ENCODE measurements at places on chromosomes 13 and 19.

GRCh38 chr13:50033725-50034124, 18.5 kb downstream of the KCNRG start:
- no peak for DNase-seq

DNA sequence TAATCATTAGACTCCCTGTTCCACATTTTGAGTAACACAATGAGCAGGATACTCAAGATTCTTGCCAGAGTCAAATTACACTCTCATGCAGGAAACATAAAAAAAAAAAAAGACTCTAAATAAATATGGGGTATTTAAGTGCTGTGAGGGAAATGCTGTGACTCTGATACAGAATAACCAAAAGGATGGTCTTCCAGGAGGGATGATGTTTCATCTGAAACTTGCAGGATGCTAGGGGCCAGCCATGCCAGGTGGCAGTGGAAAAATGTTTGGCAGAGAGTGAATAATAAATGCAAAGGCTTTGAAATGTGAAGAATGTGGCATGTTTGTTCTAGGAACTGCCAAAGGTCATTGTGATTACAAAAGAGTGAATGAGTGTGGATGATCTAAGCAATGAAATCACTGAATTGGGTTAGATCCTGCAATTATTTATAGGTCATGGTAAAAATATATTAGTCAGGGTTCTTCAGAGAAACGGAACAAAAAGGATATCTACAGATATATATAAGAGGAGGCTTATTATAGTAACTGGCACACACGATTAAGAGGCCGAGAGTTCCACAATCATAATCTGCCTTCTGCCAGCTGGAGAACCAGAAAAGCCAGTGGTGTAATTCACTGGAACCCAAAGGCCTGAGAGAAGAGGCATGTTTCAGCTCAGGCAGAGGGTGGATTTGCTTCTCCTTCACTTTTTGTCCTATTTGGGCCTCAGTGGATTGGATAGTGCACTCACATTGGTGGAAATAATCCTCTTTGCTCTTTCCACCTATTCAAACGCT, 1832.8 kb upstream of the MIR17HG start:
- DNase-seq: no peak

DNA sequence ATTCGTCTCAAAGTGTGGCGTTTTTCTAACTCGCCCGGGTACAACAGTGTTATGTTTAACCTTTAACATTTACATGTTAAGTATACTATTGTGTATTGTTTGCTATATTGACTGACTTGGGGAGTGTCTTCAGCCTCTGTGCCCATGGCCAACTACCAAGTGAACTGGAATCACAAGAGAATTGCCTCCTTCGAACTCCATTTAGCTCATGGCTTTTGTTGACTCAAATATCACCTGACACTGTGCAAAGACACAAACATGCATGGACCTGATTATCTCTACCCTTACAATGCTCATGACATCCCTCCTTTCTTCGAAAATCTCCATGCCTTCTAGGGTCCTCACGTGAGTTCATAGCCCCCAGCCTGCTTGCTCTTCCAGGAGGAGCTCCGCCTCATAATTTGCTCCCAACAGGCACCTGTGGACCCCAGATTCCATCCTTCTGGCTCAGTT, 704 bp downstream of the ZNF814 start:
- no peak for DNase-seq

GRCh38 chr13:50627111-50627510, 216.4 kb downstream of the DLEU7 start:
- DNase-seq: no peak

DNA sequence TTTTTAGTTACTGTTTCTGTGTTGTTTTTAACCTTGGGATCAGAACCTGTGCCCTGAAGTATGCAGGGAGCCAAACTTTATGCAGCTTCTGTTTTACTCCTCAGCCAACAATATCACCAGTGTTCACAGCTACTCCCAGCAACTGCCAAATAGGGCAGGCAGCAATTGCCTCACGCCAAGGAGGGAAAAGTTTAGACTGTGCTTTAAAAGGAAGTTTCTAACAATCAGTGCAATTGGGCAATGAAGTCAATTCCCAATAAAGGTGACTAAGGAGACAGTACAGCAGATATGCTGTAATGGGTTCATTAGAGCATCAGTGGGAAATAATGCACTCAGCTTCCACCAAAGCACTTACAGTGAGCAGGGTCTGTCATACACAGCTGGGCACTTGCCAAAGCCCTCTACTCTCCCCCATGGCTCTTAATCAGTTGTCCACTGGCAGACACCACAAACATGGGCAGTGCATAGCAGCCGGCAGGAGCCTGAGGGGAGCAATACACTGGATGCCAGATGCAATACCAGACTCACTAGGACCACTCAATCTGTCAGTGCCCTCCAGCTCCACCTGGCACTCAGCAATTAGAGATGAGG, 19.3 kb downstream of the ENOX1 start:
- DNase-seq: no peak

- DNase-seq: no peak
Measured at GRCh38 chr19:49489601-49490167, 2.3 kb downstream of the RPL13A start.

- DNase-seq: no peak
Measured at GRCh38 chr19:1052349-1052975, 12.6 kb downstream of the ABCA7 start.

DNA sequence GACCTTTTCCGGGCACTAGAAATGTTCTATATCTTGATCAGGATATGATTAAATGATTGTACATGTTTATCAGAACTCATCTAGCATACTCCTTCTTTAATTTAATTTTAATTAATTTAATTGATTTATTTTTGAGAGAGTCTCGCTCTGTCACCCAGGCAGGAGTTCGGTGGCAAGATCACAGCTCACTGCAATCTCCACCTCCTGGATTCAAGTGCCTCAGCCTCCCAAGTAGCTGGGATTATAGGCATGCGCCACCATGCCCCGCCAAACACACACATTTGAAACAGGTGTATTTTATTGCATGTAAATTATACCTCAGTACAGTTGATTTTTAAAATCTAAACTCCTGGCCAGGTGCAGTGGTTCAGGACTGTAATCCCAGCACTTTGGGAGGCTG, 17.4 kb upstream of the BCL3 start:
- no peak for DNase-seq

GRCh38 chr19:56983171-56983570, 136.6 kb upstream of the USP29 start:
- no peak for DNase-seq

DNA sequence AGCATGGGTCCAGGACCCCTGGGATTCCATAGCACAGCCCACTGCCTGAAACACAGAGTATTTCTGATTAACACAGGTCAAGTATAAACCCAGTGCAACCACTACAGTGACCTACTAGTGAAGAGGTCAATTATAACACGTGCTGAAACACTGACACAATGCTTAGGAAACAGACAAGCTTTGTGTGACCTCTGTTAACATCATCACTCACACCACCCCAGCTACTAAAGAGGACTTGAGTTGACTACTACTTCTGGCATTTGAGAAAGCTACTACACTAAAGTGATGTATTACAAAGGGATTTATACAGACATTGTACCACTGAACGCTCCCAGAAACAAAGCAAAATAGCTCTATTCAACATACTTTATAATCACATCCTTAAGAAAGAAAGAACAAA, 1935.9 kb upstream of the PCDH20 start:
- no peak for DNase-seq

GRCh38 chr19:33464733-33465115, 56.9 kb downstream of the PEPD start:
- no peak for DNase-seq

DNA sequence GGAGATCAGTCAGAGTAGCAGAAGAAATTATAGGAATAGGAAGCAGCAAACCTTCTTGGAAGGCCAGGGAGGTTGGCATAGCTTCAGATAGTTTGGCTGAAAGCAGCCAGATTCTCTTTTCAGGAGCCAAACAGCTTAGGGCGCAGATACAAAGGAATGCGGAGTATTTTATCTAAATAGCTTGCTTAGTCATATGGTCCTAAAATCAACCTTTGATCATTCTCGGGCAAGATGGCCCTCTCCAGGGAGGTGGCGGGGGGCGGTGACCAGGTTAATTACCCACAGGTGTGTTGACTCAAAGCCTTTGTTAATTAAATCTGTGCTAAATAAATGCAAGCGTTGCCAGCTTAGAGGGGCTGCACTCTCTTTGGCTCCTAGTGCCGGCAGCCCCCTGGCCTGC, 12.5 kb upstream of the NCR1 start:
- no peak for DNase-seq

DNA sequence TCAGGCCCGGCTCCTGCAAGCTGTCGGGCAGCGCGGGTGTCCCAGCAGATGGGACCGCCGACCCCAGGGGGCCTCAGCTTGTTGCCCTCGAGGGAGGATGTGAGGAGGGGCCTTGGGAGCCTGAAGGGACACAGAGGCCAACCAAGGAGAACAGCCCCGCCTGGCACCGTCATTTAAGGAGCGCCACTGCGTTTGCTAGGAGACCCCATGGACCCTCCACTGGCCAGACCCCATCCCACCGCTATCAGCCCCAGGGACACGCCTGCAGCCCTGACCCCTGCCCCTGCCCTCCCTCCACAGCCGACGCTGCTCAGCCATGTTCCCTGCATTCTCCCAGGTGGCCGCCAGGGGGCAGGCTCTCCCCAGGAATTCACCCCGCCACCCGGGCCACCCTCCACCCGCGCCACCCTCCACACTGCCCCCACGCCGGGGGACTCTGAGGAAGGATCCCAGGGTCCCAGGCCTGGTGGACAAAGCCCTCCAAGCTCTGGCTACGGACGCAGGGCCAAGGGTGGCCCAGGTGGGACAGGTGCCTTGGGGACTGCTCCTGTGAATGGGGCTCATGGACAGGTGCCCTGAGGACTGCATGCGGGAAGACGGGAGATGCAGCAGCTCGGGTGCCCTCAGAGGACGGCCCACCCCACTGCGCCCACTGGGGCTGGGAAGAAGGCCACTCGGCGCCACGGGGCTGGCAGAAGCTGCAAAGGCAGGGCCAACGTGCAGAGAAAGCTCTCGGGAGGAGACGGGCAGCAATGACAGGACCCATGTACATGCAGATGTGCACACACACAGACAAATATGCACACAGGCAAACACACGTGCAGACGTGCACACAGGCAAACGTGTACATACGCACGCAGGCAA, 34.4 kb downstream of the PIP5K1C start:
- DNase-seq: peak; percentile 57

DNA sequence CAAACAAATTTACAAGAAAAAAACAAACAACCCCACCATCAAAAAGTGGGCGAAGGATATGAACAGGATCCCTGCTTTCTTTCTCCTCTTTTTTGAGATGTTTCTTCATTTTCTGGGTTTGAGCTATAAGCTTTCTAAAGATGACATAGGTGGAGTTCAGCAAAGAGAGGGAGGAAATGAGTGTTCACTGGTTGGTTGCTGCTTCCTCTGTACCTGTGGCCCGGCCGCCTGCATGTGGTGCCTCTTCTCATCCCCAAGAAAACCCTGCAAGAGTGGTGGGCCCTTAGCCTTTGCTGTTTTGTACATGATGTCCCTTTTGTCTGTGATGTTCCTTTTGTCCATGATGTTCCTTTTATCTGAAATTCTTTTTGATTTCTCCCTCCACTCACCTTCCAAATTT, 178.4 kb upstream of the SERP2 start:
- DNase-seq: no peak

DNA sequence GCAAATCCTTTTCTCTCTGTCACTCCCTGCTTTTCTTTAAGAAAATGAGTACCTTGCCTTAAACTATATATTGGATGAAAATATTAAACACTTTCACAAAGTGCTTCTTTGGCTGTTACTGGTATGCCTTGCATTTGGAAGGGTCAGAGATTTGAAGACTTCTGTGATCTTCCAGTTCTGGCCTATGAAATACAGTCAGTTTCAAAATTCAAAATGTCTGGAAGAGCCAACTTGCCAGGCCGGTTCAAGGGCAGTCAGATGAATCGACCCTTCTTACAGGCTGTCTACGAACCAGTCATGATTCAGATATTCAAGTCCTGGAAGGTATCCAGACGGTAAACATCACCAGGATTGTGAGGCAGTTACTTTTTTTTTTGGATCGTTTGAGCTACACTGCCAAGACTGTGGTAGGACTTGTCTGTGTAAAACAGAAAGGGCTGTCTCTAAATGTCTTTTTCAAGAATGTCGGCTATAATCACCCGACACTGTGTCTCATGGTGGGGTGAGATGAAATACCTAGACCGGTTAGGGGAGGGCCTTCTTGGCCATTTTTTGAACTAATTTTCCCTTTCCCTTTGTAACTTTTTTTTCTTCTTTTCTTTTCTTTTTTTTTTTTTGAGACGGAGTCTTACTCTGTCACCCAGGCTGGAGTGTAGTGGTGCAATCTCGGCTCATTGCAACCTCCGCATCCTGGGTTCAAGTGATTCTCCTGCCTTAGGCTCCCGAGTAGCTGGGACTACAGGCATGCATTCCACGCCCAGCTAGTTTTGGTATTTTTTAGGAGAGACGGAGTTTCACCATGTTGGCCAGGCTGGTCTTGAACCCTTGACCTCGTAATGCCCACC, 11.2 kb downstream of the ACTN4 start:
- DNase-seq: no peak

DNA sequence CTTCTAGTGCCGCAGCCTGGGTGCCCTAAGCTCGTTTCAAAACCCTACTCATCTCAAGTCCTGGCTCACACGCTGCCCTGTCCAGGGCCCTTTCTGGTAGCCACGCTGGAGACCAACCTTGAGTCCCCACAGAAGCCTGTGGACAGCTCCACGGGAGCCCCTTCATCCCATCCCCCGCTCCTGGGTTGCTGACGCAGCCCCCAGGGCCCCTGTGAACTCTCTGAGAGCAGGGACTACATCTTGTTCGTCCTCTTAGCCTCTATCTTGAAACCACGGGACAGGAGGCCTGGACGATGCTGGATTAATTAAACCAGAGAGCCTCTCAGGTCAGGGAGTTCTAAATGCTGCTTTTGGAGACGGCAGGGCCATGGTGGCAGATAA, 7.4 kb downstream of the MLLT1 start:
- no peak for DNase-seq

GRCh38 chr13:112034846-112035245, 32.1 kb upstream of the SOX1 start:
- DNase-seq: no peak

DNA sequence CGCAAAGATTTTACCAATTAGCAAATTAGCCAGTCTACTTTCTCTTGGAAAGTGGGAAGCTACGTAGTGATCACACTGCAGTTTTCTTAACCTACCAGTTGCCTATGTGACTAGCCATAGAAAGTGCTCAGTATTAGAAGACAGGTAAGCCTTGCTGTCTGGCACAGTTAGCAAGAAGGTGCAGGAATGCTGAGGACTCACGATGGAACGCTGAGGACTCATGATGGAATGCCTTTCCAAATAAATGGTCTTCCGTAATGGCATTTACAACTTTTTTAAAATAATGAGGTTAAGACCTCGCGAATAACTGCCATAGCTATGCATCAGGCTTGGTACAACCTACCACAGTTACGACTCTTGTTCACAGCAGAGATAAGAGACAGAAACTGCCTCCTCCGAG, 1645.6 kb upstream of the MIR17HG start:
- no peak for DNase-seq

- DNase-seq: no peak
Measured at GRCh38 chr19:10432736-10433130, 12.4 kb downstream of the PDE4A start.

DNA sequence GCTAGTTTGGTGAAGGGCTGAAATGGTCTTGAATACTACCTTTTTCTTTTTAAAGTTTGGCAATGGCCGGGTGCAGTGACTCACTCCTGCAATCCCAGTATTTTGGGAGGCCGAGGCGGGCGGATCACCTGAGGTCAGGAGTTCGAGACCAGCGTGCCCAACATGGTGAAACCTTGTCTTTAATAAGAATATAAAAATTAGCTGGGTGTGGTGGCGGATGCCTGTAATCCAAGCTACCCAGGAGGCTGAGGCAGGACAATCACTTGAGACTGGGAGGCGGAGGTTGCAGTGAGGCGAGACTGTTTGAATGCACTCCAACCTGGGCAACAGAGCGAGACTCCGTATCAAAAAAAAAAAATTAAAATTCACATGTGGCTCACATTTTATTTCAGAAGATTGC, 880 bp upstream of the ZNF723 start:
- no peak for DNase-seq
